Esophagus squamous epithelium (tissue), 5 donors: ENCODE measurements at places on chromosomes 12 and 14.

DNA sequence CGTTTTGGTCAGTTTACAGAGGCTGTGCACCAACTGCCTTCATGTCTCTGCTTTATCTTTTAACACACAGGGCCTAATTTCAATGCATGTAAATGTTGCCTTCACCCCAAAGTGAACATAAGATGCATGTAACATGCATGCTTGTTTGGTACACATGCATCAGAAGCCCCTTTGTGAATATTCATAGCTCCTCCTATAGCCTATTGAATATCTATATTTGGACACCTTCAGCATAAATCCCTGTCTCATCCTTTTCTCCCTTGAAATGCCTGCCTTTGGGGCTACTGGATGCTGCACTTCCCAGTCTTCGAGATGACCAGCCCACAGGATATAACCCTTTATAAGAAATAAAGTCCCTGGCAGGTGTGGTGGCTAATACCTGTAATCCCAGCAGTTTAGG, 57.7 kb upstream of the FAM181A start:
- no peak for DNase-seq

DNA sequence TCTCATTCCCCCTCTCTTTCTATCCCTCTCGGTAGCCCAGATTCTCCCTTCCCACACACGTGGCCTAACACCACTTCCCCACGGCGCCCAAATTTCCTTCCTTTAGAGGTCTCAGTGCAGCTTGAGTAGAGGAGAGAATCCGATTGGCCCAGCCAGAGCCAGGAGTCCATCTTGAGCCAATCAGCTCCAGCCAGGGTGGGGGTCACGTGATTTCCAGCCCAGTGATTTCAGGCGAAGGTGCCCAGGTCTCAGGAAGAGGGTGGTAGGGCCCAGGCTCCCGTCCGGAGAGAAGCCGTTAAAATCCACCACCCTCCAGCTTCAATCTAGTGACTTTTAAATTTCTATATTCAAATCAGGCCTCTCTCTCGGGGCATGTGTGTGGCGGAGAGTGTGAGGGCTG, 45.2 kb upstream of the MYL2 start:
- DNase-seq: no peak

GRCh38 chr12:1962051-1963020, 41.9 kb downstream of the DCP1B start:
- no peak for DNase-seq

GRCh38 chr12:6269986-6270385, 40.5 kb upstream of the PLEKHG6 start:
- DNase-seq: no peak

DNA sequence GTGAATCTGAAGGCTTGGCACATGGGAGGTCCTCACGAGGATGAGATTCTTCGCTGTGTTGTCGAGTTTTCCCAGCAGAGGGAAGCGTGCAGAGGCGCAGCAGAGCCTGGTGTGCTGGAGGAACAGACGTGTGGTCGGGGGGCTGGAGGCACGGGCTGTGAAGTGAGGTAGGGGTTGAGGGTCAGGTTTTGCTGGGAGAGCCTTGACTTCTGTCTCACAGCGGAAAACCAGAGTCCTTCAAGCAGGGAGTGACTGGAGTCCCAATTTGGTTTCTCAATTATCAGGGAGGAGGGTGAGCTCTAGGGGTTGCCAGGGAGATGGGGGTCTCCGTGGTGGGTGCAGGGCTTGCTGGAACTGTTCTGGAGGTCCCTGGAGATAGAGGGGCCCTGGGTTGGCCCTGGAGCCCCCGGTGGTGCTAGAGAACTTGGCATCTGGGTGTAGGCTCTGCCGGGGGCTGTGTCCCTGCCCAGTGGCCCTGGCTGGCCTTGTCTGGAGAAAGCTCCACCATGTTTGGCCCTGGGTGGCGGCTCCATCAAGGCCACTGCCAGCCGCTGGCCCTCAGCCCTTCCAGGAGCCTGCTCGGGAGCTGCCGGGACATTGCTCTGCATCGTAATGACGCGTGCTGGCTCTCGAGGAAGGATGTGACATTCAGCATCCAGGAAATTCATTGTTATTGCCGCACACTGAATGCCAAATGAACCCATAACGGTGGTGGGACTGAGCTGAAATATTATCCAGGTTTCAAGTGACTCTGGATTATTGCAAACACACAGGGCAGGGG, 215.7 kb downstream of the KIF26A start:
- DNase-seq: no peak
